ENCODE measurements at places on chromosomes 1 and 21.

GRCh38 chr1:231392389-231393131 is 29.5 kb downstream of the EGLN1 start:
- no peak for DNase-seq

DNA sequence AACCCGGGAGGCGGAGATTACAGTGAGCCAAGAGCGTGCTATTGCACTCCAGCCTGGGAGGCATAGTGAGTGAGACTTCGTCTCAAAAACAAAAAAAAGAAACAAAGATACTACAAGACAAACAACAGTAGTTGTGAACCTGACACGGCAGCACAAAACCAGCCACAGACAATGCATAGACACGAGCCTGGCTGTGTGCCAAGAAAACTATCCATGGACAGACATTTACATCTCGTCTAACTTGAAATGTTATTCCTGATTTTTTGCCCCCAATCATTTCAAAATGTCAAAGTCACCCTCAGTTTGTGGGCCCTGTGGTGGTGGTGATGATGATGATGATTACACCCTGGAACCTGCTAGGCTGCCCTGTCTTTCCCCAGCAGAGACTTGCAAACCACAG is 6.3 kb downstream of the KLHL21 start:
- DNase-seq = no peak

GRCh38 chr1:153609585-153609907 is 3.4 kb downstream of the S100A16 start:
- DNase-seq = no peak

GRCh38 chr21:25901330-25901979 is 166.7 kb downstream of the GABPA start:
- no peak for DNase-seq

DNA sequence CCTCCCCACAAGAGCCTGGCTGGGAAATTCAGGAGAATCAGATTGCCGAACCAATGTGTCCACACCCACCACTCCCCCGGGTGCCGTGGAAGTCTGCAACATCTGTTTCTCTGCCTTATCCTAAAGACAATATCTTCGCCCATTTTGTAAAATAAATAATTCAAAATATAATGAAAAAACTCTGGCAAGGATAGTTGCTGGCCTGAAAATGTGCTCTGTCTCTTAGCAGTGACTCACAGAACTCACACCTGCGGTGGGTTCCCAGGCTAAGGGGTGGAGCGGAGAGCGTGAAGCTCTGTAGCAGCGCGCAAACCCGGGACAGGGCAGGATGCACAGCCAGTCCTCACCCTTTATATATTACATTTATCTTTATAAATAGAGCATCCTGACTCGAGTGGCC is 99.9 kb downstream of the COLGALT2 start:
- no peak for DNase-seq

GRCh38 chr1:203172184-203173010 is 3.2 kb downstream of the MYBPH start:
- no peak for DNase-seq

DNA sequence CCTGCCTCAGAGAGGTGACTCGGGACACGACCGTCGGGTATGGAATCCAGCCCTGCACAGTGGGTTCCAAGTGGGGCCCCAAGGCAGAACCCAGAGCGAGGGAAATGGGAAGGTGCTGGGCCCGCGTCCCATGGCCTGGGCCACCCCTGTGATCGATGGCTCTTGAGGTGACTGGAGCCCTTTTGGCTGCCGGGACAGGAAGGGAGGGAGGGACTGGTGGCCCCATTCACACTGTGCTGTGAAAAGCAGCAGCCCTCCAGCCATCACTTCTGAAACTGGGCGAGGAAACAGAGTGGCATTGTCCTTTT is 110.4 kb upstream of the IFFO2 start:
- no peak for DNase-seq

GRCh38 chr1:114002492-114003239 is 23.4 kb downstream of the OLFML3 start:
- DNase-seq = no peak

DNA sequence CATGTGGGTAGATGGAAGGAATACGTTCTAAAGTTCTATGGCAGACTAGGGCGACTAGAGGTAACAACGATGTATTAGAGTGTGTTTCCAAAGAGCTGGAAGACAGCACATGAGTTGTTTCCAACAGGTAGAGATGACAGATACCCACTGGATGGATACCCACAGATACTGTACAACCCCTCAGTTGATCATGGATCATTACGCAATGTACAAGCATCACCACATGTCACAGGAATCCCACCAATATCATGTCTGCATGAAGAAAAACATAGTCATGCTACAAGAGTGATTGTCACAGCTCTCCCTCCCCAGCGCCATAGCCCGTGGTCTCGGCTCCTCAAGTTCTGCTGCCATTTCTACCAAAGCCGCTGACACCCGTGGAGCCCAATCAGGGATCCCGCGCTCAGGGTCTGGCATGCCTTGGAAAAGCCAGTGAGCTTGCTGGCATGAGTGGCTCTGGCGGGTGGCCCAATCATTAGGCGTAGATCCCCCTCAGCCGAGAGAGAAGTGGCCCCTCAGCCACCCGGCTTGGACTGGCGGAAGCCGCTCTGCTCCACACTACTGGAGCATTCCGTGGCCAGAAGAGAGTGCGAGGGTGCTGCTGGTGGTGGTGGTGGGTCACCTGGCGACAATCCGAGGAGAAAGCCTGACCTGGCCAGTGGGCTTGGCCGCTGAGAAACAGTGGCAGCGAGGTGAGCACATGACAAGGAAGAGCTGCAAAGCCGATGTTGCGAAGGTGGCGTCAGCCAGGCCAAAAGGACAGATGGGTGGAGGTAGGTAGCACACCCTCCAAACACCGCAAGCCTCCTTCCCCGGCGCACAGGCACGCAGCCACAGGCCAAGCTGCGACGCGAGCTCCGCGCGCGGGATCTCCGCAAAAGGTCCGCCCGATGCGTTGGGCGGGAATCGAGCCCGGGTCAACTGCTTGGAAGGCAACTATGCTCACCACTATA is 65.7 kb upstream of the FCGR2A start:
- no peak for DNase-seq

- no peak for DNase-seq
Observed at GRCh38 chr1:100782473-100783039, 63.0 kb downstream of the VCAM1 start.

- no peak for DNase-seq
Observed at GRCh38 chr1:193827516-193827915, 641.1 kb upstream of the B3GALT2 start.

DNA sequence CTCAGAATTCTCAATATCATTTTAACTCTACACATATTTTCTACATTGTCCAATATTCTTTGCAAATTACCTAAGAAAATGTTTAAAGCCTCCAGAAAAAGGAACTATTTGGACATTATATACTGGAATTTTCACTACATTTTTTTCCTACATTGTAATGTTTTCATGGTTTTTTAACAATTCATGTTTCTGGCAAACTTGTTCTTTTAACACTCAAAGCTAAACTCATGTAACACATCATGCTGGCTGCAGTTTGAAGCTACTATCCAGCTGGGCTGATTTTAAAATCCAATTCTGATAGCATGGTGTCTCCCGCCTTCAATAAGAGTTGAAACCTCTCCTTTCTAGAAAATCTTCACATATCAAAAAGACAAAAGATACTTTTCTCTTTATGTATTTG is 52.0 kb downstream of the TGFBR3 start:
- DNase-seq = no peak

- no peak for DNase-seq
Observed at GRCh38 chr1:186465946-186466345, 5.0 kb upstream of the PDC start.

GRCh38 chr1:12302798-12303447 is 73.1 kb downstream of the VPS13D start:
- DNase-seq = no peak

DNA sequence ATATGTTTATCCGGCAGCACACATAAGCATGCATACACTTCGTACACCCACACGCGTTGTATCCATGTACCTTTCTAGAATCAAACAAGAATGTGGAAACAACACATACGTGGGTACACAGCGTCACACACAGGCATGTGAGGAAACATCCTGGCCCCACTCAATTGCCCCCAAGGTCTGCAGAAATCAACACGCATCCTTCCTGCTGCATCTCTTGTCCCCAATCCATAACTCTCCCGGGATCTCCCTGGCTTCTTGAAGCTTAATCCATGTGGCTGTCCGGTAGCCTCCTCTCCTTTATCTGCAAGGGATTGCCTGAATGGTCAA is 5.5 kb upstream of the TBX15 start:
- no peak for DNase-seq

- DNase-seq = no peak
Observed at GRCh38 chr1:66119148-66119547, 326.5 kb downstream of the PDE4B start.

DNA sequence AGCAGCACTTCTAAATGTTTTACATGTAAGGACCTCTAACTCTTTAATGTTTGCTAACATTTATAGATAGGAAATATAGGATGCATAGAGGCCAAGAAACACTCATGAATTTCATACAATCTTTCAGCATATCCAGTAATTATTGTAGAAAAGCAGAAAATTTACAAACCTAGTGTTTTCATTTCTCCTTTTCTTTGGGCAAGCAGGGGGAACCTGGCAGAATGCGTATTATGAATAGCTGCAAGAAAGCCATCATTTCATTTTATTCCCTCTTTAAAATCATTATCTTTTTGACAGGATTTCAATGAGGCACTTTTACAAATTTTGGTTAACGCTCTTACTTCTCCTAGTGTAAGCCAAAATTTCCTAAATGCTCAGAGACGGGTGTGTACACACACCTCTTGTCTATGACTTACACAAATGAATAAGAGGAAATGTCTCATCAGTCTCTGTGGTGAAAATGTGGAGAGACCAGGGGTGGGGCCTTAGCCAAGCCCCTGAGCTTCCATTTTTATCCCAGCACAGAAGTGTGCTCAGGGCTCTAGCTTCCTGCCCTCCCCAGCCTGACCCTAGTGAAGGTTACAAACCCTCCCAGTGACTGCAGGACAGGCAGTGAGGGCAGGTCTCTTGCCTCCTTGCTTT is 91.6 kb downstream of the LRRC8C start:
- no peak for DNase-seq

DNA sequence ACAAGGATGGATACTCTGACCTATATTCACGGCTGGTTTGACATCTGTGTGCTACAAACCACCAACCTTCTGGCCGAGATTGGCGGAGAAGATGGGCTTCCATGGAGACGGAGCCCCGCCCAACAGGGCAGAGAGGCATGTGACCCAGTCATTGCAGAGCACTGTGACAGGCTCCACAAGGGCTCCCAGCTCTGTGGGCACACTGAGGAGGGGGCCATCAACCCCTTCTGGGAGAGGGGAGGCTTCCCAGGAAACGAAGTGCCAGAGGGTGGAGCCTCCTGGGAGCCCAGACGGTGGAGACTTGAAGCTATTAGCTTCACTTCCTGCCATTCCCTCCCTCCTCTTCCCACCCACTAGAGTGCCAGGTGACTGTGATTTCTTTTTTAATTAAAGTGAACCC is 71.6 kb upstream of the IFFO2 start:
- no peak for DNase-seq

GRCh38 chr1:234260578-234260977 is 112.7 kb upstream of the COA6 start:
- DNase-seq = peak; percentile 23

GRCh38 chr21:37472581-37472980 is 106.0 kb downstream of the DYRK1A start:
- DNase-seq = no peak

DNA sequence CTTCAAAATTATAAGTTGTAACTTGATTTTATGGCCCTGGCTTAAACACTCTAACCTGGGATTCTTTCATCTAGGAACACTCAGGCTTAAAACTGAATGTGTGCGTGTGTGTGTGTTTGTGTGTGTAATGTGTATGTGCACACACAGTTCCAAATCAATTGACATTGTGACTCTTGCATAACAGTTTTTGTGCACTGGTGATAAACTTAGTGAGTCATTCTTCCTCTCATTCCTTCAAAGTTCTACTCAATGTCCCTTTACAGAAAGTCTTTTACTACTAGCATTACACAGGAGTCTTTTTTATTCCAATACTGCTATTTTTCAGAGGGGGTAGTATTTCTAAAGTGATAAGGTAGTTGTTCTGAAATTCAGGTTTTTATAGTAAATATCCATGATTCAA is 943.6 kb downstream of the KCNT2 start:
- DNase-seq = no peak

DNA sequence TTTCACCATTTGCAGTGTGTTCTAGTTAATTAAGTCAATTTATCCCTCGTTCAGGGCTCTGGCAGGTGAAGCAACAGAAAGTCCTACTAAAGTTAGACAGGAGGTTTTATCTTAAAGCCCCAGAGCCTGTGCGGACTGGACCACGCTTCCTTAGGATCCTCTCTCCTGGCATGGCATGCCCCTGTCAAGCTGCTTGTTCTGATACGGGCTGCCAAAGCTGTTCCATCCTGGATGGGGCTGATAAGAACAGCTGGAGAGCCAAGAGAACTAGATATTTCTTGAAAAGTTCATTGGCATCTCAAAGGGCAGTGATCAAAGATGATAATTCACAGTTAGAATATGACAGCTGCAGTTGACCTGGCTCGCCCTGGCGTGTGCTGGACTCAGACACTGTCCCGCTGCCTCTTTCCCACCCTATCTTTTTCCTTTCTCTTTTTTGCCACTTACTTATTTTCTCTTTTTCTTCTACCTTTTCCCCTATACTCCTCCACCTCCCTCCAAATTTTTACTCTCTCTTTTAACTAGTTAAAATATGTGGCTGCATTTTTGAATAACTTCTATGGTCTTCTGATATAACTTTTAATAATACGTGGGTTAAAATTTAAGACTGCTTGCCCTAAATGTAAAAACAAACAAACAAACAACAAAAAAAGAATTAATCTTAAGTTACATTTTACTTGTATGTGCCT is 96.7 kb downstream of the ABCA4 start:
- DNase-seq = no peak

DNA sequence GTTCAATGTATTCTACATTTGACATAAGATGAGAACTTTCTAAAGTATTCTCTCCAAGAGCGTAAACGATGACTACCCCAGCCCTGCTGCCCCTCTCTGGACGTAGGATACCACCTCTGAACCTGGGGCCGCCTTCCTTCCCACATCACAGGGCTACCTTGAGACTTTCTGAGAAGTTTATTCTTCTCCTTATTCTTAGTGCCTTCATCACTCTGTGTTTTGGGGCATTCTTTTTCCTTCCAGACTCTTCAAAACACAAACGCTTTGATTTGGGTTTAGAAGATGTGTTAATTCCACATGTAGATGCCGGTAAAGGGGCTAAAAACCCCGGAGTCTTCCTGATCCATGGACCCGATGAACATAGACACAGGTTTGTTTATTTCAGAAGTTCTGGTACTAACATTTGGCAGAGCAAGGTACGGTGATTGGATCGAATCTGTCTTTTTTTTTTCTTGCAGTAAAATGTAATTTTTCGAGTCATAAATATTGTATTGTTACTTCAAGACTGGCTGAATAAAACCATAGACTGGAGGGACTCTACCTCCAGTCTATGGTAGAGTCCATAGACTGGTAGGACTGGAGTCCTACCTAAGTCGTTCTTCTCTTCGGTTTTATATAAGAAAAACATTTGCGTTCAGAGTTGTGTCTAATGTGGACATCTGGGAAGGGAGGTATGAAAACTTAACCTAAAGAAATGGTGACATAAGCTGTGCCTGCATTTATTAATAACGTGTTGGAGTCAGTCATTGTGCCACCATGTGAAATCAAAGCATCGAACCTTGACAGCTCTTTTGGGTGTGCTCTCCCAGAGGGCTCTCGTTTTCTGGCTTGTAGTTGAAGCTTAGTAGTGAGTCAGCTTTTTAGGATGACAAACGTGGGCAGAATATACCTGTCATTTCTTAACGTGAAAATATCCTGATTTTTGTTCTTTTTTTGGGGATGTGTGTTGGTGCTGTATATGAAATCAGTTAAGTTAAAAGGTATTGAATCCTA is 1.2 kb downstream of the MAN1A2 start:
- no peak for DNase-seq

All from kidney epithelial cell (primary cell).